AG10803 (cell line): ENCODE measurements at places on chromosomes 13 and 19.

DNA sequence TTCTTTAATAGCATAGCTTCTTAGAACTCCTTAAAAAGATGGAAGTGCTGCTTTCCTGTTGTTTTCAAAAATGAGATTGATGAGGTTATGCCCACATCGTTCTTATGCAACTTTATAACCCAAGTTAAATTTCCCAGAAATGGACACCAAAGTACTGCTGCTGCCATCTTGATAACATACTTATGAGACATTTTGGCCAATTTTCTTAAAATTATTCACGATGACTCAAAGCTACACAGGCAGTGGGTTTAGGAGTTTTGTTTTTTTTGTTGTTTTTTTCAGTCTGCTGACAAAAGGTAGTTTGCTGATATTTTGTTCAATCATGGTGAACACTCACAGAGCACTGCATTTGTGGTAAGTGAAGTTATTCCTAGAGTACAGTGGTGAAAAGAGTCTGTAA, 54.9 kb upstream of the RFC3 start:
- no peak for DNase-seq

GRCh38 chr19:2686360-2686759, 16.1 kb downstream of the GNG7 start:
- DNase-seq = no peak

- peak; percentile 67 for DNase-seq
Measured at GRCh38 chr19:54162241-54162805, 2.8 kb upstream of the LENG1 start.

- DNase-seq = peak; percentile 2
Measured at GRCh38 chr19:38556521-38557174, 61.1 kb downstream of the MAP4K1 start.

DNA sequence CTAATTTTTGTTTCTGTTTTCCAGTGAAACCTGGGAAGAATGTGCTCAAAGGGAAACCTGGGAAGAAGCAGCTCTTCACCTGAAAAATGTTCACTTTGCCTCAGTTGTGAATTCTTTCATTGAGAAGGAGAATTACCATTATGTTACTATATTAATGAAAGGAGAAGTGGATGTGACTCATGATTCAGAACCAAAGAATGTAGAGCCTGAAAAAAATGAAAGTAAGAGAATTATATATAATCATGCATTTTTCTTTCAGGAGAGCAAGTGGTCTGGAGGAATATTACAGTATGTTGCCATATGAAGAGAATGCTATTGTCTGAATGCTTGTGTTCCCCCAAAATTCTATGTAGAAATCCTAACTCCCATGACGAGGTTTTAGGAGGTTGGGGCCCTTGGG, 3.4 kb downstream of the NUDT15 start:
- peak; percentile 11 for DNase-seq
